Occipital lobe (tissue), 3 donors: ENCODE measurements at places on chromosomes 4 and X.
A peak's percentile ranks its signal among the peaks of the same experiment; 100 is the strongest.

GRCh38 chrX:47187106-47187677 is 6.4 kb upstream of the UBA1 start:
- no peak for DNase-seq

DNA sequence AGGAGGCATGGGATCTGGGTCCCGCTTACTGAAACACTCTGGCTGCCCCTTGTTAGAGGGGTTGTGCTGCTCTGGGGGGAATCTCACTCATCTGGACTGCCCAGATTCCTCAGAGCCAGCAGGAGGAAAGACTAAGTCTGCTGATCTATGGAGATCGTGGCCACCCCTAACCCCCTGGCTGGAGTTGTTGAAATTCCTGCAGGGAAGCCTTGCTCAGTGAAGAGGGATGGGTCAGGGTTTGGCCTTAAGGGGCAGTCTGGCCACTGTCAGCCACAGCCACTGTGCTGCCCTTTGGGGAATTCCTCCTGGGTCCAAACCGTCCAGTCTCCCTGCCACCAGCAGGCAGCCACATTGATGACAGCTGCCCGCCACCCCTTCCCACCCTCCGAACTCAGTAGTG is 362.0 kb upstream of the AMOT start:
- DNase-seq, result no peak

GRCh38 chr4:163167333-163167626 is 590 bp upstream of the NAF1 start:
- DNase-seq, result no peak

DNA sequence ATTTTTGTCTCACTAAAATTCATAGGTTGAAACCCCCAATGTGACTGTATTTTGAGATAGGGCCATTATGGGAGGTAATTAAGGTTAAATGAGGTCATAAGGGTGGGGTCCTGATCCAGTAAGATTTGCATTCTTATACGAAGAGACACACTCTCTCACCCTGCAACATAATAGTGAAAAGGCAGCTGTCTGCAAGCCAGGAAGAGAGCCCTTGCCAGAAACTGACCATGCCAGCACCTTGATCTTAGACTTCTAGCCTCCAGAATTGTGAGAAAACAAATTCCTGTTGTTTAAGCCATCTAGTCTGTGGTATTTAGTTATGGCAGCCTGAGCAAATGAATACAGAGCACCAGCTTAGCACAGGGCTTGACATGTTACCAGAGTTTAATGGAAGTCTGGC is 17.5 kb upstream of the IGSF1 start:
- DNase-seq, result no peak

GRCh38 chr4:31908261-31908660 is 1188.1 kb downstream of the PCDH7 start:
- no peak for DNase-seq

DNA sequence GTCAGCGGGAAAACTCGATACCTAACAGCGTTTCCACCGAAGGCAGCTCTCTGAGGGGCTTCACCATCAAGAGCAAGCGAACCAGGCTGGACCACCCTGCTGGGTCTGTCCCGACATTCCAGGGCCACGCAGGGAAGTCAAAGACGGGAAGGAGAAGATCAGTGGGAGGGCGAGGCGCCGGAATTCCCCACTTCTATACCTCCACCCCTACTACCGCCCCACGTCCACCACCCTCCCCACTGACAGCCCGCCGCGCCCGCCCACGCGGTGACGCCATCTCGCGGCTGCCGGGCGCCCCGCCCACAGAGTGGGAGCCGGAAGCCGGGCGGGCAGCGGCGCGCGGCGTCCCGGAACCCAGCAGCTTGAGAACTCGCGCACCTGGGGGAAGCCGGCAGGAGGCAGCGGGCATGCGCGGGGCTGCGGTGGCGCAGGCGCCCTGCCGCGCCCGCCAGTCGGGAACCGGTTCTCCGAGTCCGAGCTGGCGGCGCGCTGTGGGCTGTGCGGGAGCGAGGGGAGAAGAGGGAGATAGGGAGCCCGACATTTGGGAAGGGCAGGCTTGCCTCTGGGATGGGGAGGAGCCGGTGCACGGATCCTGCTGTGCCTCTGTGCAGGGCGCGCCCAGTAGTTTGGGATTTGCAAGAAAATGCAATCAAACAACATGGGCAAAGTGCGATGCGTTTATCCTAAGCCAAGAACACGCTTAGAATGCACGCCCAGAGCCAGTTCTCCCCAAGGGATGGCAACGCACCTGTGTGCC is 3.2 kb upstream of the STIM2 start:
- peak; percentile 78 for DNase-seq

GRCh38 chrX:56751071-56751470 is 22.0 kb downstream of the NBDY start:
- no peak for DNase-seq

GRCh38 chrX:72367516-72367915 is 61.8 kb upstream of the CITED1 start:
- DNase-seq, result no peak

GRCh38 chr4:79679859-79680258 is 271.8 kb upstream of the GK2 start:
- no peak for DNase-seq

DNA sequence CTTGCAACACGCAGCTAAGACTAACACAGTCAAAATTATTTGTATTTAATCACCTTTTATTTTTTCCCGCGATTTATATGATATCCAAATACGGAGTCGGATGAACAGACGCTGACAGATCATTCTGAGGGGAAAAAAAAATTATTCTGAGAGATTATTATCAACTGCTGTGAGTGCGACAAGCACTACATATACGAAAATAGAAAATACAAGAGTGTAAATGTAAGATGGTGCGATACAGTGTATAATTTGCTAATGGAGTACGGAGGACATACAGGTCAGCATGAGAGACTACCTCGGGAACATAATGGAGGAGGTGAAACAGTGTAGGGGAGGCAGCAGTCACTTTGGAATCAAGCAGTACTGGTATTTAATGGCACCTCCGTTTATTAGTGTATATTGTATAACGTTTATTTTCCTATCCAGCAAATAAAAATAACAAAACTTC is 2.8 kb upstream of the LIN54 start:
- no peak for DNase-seq

- no peak for DNase-seq
Observed at GRCh38 chrX:34555481-34555880, 101.6 kb downstream of the TMEM47 start.

- DNase-seq, result no peak
Observed at GRCh38 chr4:122533841-122534240, 77.3 kb upstream of the IL2 start.

GRCh38 chrX:21932292-21933002 is 8.1 kb upstream of the SMS start:
- no peak for DNase-seq

- no peak for DNase-seq
Observed at GRCh38 chr4:80215449-80216052, 18.2 kb downstream of the PRDM8 start.

GRCh38 chr4:53695540-53696463 is 104.5 kb upstream of the LNX1 start:
- no peak for DNase-seq

DNA sequence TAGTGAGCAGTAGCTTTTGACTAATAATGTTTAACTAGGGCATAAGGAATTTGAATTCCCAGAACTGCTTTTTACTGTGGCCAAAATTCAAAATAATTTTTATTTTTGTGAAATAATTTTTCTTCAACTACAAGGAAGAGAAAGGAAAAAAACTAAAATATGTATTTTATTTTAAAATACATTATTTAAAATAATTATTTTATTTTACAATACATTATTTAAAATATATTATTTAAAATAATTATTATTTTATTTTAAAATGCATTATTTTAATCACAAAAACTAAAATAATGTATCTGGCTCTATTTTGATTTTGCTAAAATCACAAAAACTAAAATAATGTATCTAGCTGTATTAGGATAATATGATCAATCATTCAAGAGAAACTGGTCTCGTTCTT is 210.4 kb downstream of the RELL1 start:
- DNase-seq, result no peak

- DNase-seq, result no peak
Observed at GRCh38 chr4:80585542-80585941, 250.0 kb downstream of the CFAP299 start.
